ENCODE measurements at places on chromosomes 3 and 15.

DNA sequence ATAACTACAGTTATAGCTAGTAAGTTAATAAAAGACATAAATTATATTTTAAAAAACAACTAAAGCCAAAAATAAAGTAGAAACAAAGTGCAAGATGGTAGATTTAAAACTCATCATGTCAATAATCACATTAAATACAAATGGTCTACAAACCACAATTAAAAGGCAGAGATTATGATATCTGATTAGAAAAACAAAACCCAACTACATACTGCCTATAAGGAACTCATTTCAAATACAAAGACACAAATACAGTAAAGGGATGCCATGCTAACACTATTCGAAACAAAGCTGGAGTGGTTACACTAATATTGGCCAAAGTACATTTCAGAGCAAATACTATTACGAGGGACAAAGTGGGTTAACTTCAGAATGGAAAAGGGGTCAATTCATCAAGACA, 426.5 kb downstream of the SHQ1 start:
- ATAC-seq: no peak

- no peak for ATAC-seq
Observed at GRCh38 chr15:71495398-71495780, 315.0 kb upstream of the NR2E3 start.

GRCh38 chr3:47652142-47652541, 73.5 kb upstream of the CSPG5 start:
- no peak for ATAC-seq

GRCh38 chr3:15969874-15970640, 172.3 kb upstream of the ANKRD28 start:
- ATAC-seq: no peak

- ATAC-seq: peak; percentile 97
Observed at GRCh38 chr3:24773798-24774197, 279.1 kb upstream of the THRB start.

DNA sequence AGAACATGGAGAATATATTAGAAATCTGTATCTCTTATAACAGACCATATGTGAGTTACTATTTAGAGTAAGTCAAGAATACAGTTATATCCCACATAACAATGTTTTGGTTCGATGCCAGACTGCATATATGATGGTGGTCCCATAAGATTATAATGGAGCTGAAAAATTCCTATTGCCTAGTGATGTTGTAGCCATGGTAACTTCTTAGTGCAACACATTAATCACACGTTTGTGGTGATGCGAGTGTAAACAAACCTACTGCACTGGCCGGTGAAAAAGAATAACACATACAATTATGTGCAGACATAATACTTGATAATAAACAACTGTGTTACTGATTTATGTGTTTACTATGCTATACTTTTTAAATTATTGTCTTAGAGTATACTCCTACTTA, 69.8 kb upstream of the MNS1 start:
- ATAC-seq: no peak

DNA sequence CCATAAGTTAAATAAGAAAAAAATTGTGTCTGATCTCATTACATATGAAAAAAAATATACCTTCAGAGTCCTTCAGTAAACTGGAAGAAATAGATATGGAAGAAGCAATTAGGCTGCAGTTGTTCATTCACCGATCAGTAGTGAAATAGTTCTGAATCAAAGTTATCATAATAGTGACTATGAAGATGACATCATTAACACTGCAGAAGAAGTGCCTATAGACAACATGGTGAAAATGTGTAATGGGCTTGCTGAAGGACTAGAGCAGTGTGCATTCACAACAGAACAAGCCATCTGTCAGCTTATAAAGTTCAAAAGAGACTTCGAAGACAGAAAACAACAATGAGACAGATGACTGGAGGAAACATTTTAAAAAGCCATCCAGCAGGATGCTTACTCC, 144.5 kb downstream of the NAALADL2 start:
- ATAC-seq: no peak

GRCh38 chr15:98889930-98890695, 117.5 kb downstream of the PGPEP1L start:
- peak; percentile 82 for ATAC-seq

GRCh38 chr3:194076475-194076874, 59.5 kb upstream of the HES1 start:
- ATAC-seq: no peak

GRCh38 chr15:76075046-76075445, 15.3 kb downstream of the TMEM266 start:
- ATAC-seq: no peak

DNA sequence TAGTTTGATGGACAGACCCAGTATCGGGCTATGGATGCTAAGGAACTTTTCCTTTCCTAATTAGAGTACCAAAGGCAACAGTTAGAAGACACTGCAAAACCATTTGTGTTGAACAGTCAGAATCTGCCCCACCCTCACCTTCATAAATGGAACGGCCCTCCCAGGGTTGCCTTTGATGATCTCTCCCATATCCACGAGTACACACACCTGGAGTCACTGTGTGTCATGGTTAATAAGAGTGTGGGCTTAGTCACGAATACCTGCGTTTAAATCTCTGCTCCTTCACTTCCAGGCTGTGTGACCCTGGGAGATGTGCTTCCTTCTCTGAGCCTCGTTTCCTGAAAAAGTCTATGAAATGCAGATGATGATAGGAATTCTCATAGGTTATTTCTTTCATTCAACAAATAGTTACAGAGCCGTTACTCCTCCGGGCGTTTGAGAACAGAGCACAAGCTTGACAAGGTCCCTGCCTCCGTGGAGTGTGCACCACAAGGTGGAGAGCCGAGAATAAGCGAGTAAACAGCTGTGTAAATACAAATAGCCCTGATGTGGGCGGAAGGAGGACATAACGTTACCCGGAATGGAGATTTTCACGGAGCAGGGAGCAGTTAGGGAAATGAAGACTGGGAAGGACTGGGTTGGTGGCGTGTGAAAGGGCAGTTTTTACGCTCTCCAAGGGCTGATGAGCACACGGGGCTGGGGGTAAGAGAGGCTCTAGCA, 6.7 kb downstream of the SLC51A start:
- no peak for ATAC-seq

DNA sequence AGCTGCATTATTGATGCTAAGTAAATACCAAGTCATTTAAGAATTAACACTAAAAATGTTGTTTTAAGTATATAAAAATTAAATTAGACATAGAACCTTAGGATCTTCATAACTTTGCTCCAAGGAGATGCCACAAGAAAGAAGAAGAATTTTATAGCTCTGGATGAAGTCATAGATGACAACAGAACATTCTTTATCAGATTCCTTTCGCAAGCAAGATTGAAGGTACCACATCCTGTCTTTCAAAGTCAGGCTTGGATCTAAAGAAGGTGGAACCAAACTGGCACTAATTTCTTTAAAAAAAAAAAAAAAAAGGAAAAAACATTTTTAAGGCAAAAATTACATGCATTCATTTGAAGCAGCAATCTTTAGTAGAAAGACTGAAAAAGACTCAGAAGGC, 62.5 kb downstream of the POLQ start:
- ATAC-seq: peak; percentile 68

All from SK-N-SH treated with all-trans-retinoic acid at 6 μM for 48 hours (cell line).